ENCODE measurements at places on chromosomes 2 and 18.

DNA sequence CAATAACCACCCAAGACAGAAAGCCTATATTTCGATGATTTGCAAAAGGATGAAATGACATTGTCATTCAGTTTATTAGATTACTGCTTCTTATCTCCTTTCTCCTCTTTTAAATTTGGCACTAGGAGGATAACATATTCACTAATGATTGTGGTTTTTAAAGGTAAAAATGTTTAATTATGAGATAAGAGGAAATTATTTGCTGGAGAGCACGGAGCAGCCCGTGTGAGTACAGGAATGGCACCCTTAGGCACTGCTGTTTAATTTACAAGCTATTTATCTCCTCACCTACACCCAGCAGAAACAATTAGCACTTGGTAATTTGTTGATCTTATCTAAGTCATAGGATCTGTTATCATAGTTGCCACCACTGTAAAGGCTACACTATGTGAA lies 87.4 kb upstream of the SP3 start:
- no peak for DNase-seq

DNA sequence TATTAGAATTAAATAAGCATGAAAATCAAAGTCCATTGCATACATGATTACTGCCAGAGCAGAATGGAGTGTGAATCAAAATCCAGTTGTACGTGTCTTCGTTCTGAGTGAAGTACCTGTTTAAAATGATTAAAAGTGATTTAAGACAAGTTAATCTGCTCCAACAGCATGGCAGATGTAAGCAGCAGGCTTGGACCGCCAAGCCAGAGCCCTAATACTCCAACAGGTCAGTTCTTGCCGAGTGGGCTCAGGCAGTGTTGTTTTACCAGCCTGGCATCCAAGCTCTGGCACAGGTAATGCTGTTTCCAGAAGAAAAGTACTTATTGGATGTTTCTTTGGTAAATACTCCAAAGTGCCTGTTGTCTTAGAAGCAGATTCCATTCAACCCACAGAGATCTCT lies 171.4 kb upstream of the EPAS1 start:
- DNase-seq = no peak

DNA sequence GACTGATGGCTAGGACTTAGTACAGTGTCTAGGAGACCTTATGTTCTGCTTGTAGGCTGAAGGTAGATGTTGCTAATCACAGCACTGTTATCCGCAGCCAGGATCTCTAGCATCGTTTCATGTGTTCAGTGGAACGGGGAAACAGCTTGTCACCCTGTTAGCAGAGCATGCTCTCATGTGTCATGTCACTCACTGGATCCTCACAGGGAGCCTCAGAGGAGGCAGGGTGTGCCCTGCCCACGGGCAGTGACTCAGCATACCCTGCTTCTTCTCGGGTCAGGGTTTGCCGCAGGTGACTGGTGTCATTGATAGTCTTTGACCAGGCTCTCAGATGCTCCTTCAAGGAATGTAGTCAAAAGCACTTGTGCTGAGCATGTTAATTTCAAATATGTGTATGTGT lies 44.4 kb downstream of the RPIA start:
- no peak for DNase-seq

DNA sequence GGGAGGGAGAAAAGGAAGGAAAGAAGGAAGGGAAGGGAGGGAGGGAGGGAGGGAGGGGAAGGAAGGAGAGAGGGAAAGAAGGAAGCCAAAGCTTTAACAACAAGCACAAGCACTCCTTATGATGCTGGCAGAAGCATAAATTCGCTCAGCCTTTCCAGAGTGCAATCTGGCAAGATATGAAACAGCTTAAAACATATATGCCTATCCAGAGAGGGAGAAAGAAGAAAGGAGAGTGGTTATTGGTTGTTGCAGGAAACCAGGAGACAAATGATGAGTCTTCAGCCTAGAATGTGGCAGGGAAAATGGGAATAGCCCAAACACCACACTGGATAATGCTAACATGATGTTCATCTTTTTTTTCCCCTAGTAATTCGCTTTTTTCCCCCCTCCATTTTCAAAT lies 64.0 kb downstream of the STPG4 start:
- DNase-seq = no peak

DNA sequence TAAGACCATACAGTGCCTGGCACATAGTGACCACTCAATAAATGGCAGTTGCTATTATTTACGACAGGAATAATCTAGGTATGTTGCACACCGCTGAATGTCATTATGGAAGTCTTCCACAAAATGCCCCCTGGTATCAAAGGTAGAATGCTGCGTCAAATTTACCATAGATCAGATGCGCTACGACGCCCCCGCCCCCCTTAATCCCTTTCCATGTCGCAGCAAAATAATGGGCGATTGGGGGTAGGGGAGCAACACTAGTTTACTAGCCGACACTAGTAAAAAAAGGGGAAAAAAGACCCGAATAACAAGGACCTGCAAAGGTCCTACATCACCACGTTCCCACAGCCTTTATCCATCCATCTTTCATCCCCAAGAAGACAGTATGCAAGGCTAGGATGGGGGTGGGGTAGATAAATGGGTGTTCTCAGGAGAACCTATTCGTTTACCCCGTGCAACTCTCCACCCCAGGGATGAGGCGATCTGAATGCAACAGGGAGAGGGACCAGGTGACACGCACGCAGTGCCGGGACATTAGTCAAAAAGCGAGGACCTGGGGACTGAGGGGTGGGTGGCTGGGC lies 455 bp downstream of the PREPL start:
- no peak for DNase-seq

DNA sequence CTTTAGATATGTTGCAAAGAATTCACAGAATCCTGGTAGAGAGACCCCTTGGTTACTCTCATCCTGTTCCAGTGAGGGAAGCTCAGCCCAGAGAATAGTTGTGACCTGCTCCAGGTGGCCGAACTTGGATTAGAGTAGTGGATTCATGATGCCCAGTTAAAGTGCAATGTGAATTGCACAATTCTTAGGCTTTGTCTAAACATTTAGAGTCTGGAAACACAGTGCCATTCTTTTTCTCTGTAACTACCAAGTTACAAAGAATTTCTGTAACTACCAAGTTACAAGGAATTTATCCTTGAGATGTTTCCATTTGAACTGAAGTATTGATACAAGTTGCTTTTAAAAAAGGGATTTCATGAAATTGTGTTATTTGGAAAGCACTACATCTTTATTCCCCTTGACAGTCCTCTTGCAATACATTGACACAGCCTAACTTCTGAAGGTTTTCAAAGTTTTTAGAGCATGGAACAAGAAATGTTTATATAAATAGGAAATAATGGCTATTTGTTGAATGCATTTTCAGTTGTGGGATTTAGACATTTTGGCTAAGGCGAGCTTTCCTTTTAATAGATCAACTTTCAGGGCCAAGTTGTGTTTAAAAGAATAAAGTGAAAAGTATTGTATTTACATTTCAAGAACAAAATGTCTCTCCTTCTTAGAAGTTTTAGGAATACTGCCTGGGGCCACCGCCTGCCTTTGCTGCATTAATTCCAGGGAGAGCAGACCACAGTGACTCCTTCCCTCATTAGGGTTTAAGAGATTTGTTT lies 315.0 kb downstream of the LPIN1 start:
- DNase-seq = no peak

DNA sequence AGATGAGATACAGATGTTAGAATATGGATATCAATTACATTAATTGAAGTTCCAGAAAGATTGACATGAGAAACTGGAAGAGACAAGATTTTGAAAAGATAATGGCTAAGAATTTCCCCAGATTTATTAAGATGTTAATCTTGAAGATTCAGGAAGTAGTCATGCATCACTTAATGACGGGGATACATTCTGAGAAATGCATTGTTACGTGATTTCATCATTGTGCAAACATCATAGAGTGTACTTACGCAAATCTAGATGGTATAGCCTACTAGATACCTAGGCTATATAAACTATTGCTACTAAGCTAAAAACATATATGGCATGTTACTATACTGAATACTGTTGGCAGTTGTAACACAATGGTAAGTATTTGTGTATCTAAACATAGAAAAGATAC lies 6.8 kb upstream of the CHMP3 start:
- no peak for DNase-seq

DNA sequence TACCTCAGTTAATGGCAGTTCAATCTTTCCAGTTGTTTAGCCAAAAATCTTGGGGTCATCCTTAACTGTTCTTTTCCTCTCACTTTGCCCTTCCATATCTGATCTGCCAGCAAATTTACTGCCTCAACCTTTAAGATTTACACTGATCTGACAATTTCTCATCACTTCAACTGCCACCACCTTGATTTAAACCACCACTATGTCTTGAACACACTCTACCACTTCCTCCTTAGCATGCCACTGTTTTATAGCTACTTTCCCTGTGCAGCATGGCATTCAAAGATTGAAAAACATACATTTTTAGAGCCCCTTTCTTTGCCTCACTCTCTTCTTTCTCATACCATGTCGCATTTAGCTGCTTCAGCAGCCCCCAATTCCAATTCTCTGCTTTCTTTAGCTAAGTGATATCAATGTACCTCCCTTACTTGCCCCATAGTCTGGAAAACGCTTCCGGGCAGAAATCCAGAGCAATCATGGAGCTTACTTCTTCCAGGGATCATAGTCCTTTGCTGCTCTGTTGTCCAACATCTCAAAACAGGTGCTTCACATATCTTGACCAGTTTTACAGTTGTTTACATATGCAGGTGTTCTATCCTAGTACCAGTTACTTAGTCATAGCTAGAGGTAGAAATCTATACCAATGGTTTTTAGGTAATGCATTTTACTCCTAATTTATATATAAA lies 10.9 kb downstream of the PGAP1 start:
- DNase-seq = no peak

- no peak for DNase-seq
Measured at GRCh38 chr18:3985020-3985419, 470.1 kb downstream of the DLGAP1 start.

- DNase-seq = no peak
Measured at GRCh38 chr2:105364436-105365139, 27.2 kb downstream of the C2orf49 start.

- no peak for DNase-seq
Measured at GRCh38 chr18:6405237-6406074, 9.3 kb downstream of the L3MBTL4 start.

GRCh38 chr2:100293341-100294161 lies 28.8 kb downstream of the LONRF2 start:
- no peak for DNase-seq

DNA sequence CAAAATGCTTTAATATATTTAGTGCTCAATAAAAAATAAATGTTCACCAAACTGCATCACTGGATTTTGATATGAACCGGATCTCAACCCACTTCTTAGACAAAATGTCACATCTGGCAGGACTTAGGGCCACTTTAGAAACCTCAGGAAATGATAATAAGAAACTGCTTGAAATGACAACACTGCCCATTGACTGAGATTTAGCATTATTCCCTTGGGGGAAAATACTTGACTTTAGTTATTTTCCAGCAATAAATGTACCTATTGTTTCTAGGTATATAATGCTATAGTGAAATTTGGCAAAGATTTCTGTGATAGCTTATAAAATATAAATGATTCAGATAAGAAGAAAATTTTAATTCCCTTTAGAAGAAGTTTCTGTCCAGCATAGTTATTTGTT lies 195.1 kb downstream of the ICOS start:
- no peak for DNase-seq

DNA sequence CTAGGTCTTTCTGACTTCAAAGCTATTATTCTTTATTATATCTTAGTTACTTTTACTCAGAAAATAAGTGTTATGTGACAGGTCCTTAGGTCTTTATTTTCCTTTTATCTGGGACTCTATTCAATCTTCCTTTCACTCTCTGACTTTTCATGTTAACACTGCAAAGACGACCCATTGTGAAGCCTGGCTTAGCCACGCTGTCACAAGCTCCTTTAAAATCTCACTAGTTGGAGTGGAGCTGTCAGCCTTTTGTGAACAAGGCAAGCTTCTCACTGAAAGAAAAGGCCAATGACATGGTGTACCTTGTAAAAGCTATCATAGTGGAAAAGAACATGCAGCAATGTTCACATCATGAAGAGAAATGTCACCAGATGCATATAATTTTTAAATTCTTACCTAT lies 1130.7 kb upstream of the FAM98A start:
- no peak for DNase-seq

- DNase-seq = no peak
Measured at GRCh38 chr2:15788830-15789229, 151.5 kb upstream of the MYCN start.

DNA sequence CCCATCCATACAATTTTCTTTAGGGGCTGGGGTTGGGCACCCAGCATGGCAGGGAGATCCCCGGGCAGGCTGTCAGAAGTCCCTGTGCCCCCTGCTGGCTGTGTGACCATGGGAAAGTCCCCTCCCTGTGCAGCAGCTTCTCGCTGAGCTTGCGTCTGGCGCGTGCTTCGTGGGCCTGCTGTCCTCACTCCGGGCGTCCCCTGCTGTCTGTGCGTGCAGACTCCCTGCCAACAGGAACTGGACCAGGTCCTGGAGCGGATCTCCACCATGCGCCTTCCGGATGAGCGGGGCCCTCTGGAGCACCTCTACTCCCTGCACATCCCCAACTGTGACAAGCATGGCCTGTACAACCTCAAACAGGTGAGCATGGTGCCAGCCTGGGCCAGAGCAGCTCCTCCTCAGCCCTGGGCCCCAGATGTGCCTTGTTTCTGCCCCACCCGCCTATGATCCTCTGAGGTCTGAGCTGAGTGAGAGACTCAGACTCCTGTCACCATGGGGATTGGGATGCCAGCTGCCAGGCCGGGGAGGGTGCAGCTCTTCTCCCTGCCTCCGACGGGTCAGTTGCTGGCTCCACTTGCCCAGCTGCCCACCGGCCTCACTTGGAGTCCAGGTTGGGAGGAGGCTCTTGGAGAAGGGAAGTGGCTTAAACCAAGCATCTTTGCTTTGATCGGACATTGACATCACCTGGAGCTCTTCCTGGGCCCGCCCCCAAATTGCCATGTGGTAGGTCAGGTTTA lies 28.6 kb downstream of the IGFBP2 start:
- no peak for DNase-seq

DNA sequence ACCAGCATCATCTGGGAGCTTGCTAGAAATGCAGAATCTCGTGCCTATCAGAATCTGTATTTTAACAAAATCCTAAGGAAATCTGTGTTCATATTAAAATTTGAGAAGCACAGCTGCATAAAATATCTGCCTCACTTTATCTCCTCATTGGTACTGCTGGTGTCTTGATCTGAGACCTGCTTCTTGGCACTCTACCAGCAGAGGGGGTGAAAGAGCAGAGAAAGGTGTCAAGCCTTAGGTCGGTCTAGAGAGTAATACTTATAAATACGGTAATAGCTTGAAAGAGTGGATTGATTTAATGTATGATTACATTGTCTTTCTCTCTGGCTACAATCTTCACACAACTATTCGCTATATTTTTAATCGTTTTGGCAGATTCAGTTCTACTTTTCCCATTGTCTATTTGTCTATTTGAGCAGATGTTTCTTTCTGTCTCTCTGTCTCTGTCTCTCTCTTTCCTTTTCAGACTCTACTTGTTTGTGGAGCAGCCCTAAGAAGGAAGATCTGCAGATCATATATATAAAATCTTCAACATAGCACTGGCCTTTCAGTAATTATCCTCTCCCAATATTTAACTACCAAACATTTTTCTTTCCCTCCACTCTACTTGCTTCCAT lies 1.7 kb upstream of the GCG start:
- no peak for DNase-seq

GRCh38 chr2:38701542-38701941 lies 35.6 kb downstream of the GALM start:
- no peak for DNase-seq

GRCh38 chr18:36427831-36428230 lies 130.3 kb downstream of the FHOD3 start:
- DNase-seq = no peak

Measured in HS-27A (cell line).